Stimulated activated CD8-positive, alpha-beta memory T cell treated with anti-CD3 and anti-CD28 coated beads, Interleukin-7, amount 100 ng/mL, for 24 hours (primary cell): ENCODE measurements at places on chromosomes 5 and 9.

GRCh38 chr5:84383816-84384603 is 670 bp downstream of the EDIL3 start:
- DNase-seq: no peak

DNA sequence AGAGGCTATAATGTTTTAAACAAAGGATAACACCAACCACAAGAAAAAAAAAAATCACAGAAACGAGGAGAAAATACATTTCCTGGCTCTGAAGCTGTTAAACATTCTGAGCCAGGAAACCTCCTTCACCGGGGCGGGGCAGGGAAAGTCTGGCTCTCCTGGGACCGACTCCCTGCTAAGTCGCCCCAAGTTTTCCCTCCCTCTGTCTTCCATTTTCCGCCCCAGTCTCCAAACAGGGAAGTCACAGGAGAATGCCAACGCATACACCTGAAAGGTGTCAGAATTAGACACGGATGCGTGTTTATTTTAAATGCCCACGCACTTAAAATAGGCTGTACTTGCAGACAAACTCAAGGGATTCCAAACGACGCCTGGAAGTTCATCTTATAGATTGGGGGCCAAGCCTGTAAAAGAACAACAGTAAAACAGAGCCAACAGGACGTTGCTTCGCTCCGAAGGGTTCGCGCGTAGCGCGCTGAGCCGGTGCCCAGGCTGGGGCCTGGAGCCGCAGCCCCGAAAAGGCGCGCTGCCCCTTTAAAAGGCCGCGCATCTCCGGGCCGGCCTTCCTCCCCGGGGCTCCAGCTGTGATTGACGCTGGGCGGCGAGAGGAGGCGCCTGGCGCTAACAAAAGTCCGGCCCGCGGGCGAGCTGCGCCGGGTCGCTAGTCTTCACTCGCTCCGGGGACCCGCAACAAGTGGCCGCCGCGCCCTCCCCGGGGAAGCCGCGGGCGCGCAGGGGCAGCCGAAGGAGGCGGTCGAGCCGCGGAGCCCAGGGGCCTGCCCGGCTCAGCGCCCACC is at the start of gene FBXL7:
Gene FBXL7 (plus strand): TSS at position 653 of the 797 bp plus-strand sequence.
- DNase-seq: no peak

- DNase-seq: no peak
These were observed 20.4 kb downstream of the ACO1 start for GRCh38 chr9:32404856-32405255.

DNA sequence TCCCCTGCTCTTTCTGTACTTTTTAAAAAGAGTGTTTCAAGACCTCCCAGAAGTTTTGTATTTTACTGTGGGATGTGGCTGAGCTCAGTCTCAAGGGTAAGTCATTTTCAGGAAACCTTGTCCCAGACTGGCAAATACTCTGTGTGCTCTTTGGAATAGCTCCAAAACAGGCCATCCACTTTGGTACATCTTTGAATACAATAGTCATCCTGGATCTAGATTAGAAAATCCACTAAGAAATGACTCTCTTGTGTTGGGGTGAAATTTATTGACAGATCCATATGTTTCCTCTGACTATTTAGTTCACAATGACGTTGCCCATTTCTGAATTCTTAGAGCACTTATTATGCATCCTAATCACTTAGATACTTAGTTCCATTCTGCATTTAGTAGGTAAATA is 95.2 kb downstream of the PLCXD3 start:
- no peak for DNase-seq

DNA sequence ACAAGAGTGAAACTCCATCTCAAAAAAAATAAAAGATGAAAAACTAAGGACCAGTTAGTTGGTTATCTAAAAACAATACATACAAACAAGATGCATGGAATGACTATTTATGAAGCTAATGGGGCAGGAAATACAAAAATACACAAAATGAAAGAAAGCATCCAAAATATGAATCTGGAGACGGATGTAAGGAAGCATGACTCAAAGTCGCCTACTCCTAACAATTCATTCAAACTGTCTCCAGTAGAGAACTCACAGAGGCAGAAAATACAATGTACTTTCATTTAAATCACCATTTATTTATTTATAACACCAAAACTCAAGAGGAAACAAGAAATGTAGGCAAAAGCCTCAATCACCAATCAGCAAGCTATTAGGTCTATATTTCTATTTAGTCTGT is 68.4 kb downstream of the SCAI start:
- no peak for DNase-seq

GRCh38 chr9:123069010-123069481 is 35.6 kb downstream of the GPR21 start:
- no peak for DNase-seq

- DNase-seq: peak; percentile 22
These were observed 733 bp downstream of the HSPA4 start for GRCh38 chr5:133052317-133053175.

- no peak for DNase-seq
These were observed 101.3 kb downstream of the FBN2 start for GRCh38 chr5:128436749-128437188.

GRCh38 chr5:10556289-10556807 is 7.5 kb upstream of the ANKRD33B start:
- DNase-seq: no peak

DNA sequence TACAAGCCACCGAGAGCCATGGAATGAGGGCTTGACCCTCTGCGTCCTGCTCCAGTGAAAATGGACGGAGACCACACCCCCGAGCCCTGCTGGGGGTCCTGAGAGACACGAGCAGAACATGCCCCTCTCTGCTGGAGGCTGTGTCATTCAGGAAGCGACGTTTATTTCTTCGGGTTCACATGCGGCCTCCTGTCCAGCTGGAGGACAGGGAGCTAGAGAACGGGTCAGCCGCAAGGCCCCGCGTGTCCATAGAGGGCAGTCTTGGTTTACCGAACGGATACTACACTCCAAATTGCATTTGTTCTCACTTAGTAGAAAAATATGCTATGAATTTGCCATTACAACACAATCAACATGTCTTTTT is 36.1 kb downstream of the MRPL36 start:
- DNase-seq: no peak

- DNase-seq: no peak
These were observed 66.1 kb upstream of the TBCA start for GRCh38 chr5:77842243-77842642.

DNA sequence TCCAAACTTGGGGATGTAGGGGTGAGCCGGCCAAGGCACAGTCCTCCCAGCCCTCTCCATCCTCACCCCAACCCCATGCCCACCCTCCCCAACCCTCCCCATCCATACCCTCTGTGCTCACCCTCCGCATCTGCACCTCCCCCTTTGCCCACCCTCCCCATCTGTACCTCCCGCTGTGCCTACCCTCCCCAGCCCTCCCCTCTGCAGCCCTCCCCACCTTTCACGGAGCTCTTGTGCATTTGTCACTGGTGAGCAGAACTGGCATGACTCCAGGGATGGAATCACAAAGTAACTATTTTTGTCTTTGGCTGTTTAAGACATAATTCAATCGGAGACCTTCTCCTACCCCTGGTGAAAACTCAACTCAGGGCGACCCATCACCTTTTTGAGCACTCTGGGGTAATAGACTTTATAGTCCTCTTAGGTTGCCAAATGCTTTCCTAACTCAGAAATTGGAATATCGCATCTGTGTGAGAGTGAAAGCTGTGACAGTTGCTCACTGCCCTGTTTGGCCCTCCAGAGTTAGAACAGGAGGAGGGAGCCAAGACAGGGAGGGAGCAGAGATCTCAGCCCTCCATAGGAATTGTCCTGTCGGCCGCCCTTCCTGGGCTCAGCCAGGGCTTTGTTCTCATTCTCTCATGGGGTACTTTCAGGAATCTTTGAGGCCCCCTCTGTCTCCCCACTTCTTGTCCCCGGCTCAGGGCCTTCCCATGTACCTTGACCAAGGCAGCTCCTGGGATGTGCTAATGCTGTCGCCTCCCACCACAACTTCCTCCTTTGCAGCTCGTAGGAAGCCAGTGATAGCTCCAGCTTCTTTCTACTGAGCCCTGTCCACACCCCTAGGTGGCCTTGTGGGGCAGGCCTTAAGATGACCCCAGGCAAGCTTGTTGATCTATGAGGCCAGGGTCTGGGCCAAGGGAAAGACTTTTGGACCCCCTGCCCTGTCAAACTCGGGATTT is 36.2 kb downstream of the OTULIN start:
- no peak for DNase-seq

- DNase-seq: no peak
These were observed 120.9 kb downstream of the ADAMTSL1 start for GRCh38 chr9:18594837-18595236.

DNA sequence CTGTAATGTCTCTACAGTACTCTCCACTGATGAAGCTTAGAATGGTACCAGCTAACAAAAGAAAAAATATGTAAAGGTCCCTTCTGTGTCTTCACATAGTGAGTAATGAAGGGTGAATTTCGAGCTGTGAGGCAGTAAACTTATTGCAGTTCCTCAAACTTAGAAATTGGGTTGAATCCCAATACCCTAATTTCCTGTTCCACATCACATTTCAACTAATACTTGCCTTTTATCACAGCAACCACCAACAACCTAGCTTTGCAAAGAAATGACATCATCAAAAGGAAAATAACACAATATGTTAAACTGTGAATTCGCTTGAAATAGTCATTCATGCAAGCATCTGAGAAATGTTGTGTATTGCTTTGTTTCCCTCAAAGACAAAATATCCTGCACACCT is 9.4 kb upstream of the TNFAIP8 start:
- DNase-seq: no peak

DNA sequence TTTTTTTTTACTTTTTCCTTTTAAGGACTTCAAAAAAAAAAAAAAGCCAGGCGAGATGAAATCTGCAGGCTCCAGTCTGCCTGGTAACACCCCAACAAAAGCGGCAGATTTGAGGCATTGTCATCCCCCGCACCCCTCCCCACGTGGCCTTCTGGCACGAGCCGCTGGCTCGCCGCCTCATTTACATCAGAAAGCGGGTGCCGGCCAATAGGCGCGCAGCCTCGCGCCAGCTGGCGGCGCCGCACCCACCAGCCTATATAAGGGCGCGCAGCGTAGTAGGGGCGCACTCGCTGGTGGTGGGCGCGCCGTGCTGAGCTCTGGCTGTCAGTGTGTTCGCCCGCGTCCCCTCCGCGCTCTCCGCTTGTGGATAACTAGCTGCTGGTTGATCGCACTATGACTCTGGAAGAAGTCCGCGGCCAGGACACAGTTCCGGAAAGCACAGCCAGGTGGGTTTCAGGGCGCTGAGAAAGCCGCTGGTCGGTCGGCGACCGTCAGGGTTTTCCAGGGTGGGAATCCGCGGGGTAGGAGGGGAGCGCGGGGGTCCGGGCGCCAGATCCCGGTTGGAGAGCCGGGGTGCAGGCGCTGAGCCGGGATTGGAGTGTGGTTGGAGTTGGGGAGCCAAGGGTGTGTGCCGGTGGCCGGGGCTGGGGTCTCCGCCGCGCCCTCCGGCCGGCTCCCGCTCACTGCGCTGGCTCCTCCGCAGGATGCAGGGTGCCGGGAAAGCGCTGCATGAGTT is at the start of gene GADD45G:
Gene GADD45G (plus strand): TSS at position 284 of the 736 bp plus-strand sequence. CDS start 110 bp downstream, at position 394.
- DNase-seq: peak; percentile 61

- no peak for DNase-seq
These were observed 20.9 kb downstream of the ZNF474 start for GRCh38 chr5:122150215-122150614.

- DNase-seq: no peak
These were observed 16.2 kb downstream of the GADD45G start for GRCh38 chr9:89621031-89621430.

DNA sequence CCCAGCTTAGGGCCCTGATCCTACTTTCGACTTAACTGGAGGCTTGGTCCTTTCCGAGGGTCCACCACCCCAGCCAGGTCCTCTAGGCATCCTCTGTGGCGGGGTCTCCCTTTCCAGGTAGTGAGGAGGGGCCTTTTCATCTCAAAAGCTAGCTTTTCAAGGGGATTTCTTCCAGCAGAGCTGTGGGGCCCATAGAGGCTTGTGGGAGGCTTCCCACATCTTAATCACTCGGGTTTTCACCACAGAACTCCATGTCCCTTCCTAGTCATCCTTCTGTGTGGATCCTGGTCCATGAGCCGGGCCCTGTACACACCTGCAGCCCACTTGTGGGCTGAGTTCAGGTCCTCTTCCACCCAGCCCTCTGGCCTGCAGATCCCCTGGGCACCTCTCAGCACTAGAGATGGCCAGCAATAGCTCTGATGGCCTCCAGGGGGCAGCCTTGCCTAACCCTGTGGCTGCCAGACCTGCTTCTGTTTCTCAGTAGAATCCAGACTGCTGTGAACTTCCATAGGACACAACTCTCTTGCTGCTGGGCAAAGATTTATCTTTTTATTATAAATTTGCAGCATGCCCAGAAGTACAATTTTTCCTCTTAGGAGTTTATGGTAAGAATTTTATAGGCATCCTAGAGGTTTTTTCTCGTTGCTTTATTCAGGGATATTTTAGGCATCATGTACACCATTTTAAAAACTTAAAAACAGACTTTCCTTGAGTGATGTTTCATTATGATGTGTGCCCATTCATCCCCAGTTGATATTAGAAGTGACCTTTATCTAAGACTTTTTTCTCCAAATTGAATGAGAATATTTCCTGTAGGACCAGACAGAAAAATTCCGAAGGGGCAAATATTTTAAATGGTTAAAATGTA is 208.9 kb downstream of the TRIO start:
- peak; percentile 27 for DNase-seq

DNA sequence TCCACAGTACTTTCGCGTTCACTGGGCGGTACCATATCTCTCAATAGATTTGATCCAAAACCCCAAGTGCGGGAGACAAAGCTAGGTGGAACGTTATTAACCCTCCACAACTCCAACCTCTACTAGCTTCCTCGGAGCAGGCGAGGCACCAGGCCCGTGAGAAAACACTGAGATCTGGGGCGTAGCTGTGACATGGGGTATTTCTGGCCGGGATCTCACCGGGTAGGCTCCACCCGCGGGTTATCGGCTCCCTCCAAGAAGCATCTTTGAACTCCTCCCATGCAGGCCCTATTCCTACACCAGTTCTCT is 350 bp upstream of the SLC25A46 start:
- no peak for DNase-seq

- DNase-seq: no peak
These were observed 268.9 kb upstream of the PDE4D start for GRCh38 chr5:60162441-60162840.

DNA sequence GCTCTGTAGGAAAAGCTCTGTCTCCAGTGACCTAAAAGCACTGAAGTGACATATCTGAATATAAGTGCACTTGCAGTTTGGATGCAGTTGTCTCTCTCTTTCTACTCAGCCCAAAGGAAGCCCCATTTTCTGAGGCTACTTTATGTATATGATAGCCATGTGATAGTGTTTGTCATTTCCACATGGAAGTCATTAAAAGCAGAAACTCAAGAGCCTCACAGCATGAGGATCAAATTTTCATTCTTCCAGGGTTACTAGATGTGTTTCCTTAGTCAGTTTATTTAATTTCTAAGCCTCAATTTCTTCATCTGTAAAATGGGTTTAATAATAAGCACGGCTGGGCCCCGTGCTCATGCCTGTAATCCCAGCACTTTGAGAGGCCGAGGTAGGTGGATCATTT is 36.7 kb downstream of the RNF44 start:
- no peak for DNase-seq

- DNase-seq: no peak
These were observed 602.2 kb downstream of the BNC2 start for GRCh38 chr9:16268067-16268881.

DNA sequence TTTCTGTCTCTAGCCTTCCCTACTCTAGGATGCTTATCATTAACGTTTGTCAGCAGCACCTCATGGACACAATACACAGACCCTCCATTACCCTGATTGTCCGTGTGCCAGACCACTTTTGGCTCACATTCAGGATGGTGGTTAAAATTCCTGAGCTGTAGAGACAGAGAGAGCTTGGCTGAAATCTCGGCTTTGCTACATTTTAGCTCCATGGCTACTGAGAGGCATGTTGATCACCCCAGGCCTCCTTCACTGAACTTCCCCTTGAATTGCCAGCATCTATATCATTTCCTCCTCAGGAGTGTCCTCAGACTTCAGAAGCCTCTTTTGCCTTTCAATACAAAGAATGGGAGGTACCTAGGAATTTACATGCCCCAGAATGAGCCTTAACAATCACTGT is 104.7 kb upstream of the ISL1 start:
- DNase-seq: no peak
